Hematopoietic multipotent progenitor cell (in vitro differentiated cells): ENCODE measurements at places on chromosomes 2 and 18. TPM values are rescaled to one million over a fixed set of nuclear protein-coding genes. Genes with fewer than 3 reads are reported as not detected.

The SLC4A5 gene
- 4.3 TPM for total RNA-seq

The KCNF1 gene
- total RNA-seq, result under 0.01 TPM

The ARHGAP25 gene
- total RNA-seq, result 43.6 TPM

The SCTR gene
- total RNA-seq, result not detected

The HAAO gene
- 21.5 TPM for total RNA-seq

The PLEK gene
- 48.2 TPM for total RNA-seq

The SLC35G4 gene
- not detected for total RNA-seq
